ENCODE measurements at places on chromosomes 6 and 20.

GRCh38 chr6:44456070-44456965 lies 68.8 kb downstream of the CDC5L start:
- H3K36me3 ChIP-seq: no peaks in the 10 kb centered on the region
- H3K27me3 ChIP-seq: no peaks in the 10 kb centered on the region
- peak overlapping the region; percentile 18 for H3K27ac ChIP-seq
- H3K4me3 ChIP-seq: no peak overlapping the region
- peak; percentile 58 for DNase-seq

DNA sequence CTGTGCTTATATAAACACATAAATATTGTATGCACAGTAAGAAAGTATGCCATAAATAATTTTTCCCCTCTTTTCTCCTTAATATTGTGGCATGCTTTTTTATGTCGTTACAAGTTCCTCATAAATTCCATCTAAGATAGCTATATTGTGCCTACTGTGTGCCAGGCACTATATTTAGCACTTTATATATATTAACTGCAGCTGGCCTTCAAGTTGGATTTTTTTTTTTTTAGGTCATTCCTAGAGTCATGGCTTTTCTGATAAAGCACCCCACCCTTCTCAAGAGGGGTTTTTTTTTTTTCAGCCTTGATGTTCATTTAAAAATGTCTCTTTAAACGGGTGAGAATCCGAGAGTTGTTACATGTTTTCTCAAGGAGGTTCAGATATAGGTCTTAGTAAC lies 42.8 kb upstream of the RNF8 start:
- no peaks in the 10 kb centered on the region for H3K27me3 ChIP-seq
- H3K4me3 ChIP-seq: no peak overlapping the region
- H3K4me1 ChIP-seq: no peaks in the 10 kb centered on the region
- no peak for DNase-seq
- peaks cover 28% of the 10 kb centered on the region for H3K36me3 ChIP-seq
- no peak overlapping the region for H3K27ac ChIP-seq

- no peaks in the 10 kb centered on the region for H3K27me3 ChIP-seq
- no peak overlapping the region for H3K27ac ChIP-seq
- no peak overlapping the region for H3K4me3 ChIP-seq
- no peak for DNase-seq
Observed at GRCh38 chr20:36587388-36588070, 14.1 kb downstream of the TGIF2 start.

- H3K27ac ChIP-seq: no peak overlapping the region
- no peaks in the 10 kb centered on the region for H3K4me1 ChIP-seq
- H3K27me3 ChIP-seq: no peaks in the 10 kb centered on the region
- no peak overlapping the region for H3K4me3 ChIP-seq
Observed at GRCh38 chr6:110170081-110170480, 9.4 kb downstream of the WASF1 start.

DNA sequence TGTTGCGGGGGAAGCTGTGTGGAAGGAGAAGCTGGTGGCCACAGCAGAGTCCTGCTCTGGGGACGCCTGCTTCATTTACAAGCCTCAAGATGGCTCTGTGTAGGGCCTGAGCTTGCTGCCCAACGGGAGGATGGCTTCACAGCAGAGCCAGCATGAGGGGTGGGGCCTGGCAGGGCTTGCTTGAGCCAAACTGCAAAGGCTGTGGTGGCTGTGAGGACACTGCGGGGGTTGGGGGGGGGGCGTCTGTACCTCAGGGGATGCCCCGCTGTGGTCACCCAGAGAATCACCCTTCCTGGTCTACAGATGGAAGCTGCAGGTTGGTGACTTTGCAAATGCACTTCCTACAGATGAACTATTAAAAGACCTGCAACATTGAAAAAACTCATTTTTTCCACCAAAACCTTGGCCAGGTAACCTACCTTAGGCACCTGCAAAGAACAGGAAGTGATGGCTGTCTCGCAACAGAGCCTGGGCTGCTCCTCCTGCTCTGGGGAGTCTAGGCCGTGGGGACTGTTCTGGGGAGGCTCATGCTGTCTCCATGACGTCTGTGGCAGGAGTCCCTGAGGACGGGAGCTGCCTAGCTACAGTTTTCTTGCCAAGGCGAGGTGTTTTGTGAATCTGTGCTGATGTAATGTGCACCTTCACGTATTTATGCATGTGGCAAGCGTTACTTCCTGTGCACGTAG lies 7.3 kb downstream of the NPBWR2 start:
- H3K4me1 ChIP-seq: peaks cover 21% of the 10 kb centered on the region
- no peak for DNase-seq
- H3K27ac ChIP-seq: no peak overlapping the region
- peaks cover 10% of the 10 kb centered on the region for H3K36me3 ChIP-seq

- H3K27ac ChIP-seq: no peak overlapping the region
- no peak overlapping the region for H3K4me3 ChIP-seq
- H3K4me1 ChIP-seq: no peaks in the 10 kb centered on the region
- H3K27me3 ChIP-seq: no peaks in the 10 kb centered on the region
- no peak for DNase-seq
- peaks cover 16% of the 10 kb centered on the region for H3K36me3 ChIP-seq
Observed at GRCh38 chr6:108993876-108994275, 100.8 kb downstream of the SESN1 start.

DNA sequence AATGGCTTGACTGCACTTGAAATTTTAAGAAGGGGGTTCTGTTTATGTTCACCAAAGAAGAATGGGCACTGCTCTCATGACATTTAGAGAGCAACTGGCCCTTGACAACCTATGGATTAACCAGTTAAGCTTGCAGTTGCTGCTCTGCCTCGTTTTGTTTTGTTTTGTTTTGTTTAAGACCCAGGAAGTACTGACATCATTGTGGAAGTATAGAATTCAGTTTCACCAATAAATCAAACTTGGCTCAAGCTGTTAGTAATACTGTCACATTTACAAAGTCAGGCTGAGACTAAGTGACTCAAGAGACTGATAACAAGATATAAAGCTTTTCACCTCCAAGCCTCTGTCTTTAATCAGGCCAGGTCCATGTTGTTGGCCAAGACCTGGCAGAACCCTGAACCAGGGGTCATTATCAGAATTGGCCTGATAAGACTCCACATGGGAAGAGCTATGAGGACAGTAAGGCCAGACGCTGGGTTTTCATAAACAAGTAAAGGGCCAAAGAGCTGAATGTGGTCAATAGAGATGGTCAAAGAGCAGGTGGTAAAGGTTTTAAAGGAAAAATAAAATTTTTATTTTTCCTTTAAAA lies 99.4 kb upstream of the VGLL2 start:
- H3K27ac ChIP-seq: no peak overlapping the region
- H3K4me3 ChIP-seq: no peak overlapping the region
- H3K4me1 ChIP-seq: peaks cover 6% of the 10 kb centered on the region
- no peaks in the 10 kb centered on the region for H3K36me3 ChIP-seq
- DNase-seq: peak; percentile 33

DNA sequence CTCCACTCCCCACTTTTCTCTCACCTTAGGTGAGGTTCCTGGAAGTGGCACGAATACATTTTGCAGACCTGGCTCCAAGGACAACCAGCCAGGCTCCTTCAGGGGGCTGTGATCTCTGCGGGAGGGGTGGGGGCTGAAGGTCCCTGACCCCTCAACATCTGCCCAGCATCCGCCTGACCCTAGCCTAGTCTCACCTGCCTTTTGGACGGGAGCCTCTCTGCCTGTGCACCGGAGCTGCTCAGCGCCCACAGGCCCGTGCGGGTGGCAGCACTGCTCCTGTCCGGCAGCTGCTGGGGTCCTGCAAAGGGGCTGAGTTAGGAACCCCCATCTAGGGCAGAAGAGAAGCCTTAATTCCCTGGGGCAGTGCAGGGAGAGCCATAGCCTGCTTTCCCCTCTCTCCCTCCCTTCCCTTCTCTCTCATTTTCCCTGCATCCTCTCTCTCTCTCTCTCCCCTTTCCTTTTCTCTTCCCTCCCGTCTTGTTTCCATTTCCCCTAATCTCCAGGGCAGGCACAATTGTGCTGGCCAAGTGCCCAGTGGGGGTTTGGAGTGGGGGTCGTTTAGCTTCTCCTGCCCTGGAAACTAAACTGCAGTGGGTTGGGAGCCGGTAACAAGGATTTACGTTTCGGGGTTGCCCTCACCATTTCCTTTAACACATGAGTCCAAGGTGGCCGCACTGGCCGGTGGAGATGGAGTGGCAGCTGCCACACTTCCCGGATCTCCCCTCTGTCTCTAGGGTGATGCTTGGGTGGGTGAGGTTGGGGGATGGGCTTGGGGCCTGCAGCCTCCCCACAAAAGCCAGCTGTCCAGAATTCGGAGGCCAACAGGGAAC lies 54.1 kb downstream of the CTCFL start:
- H3K4me1 ChIP-seq: peaks cover 39% of the 10 kb centered on the region
- no peaks in the 10 kb centered on the region for H3K36me3 ChIP-seq
- no peak overlapping the region for H3K4me3 ChIP-seq
- peaks cover 98% of the 10 kb centered on the region for H3K27me3 ChIP-seq
- H3K27ac ChIP-seq: no peak overlapping the region
- DNase-seq: no peak

DNA sequence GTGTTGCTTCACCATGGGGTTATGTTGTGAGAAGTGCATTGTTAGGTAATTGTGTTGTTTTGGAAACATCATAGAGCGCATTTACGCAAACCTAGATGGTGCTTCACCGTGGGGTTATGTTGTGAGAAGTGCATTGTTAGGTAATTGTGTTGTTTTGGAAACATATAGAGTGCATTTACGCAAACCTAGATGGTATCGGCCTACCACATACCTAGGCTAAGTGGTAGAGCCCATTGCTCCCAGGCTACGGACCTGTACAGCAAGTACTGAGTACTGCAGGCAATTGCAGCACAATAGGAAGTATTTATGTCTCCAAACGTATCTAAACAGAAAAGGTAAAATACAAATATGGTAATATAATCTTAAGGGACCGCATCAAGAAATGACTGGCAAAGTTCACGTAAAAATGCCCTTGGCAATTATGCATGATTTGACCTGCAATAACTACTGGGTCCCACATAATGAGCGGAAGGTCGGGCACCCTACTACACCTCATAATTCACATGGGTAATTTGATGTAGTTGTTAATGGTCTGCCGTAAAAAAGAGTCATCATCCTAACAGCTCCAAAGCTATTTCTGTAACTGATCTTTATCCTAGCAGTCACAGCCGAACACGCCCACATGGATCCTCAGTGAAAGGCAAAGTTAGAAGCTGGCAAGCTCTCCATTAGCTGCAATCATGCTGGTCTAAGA lies 76.0 kb downstream of the RSPH3 start:
- H3K36me3 ChIP-seq: no peaks in the 10 kb centered on the region
- no peak for DNase-seq
- H3K27me3 ChIP-seq: no peaks in the 10 kb centered on the region
- H3K4me1 ChIP-seq: no peaks in the 10 kb centered on the region

- H3K27ac ChIP-seq: no peak overlapping the region
- H3K27me3 ChIP-seq: peaks cover 30% of the 10 kb centered on the region
- no peaks in the 10 kb centered on the region for H3K36me3 ChIP-seq
Observed at GRCh38 chr6:150377211-150377781, 8.5 kb downstream of the IYD start.

DNA sequence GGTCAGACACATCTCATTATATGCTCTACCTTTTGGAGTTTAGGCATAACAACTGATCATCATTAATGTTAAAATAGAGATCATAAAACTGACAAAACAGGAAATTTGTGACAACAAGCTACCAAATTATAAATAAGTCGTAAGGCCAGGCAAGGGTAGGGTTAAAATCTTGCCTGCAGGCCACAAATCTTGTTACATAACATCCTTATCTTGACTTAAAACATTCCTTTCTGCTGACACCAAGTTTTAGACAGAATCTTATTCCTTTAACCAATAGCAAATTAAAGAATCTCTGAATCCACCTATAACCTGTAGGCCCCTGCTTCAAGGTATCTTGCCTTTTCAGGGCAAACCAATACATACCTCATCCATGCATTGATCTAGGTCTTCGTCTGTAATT lies 32.5 kb upstream of the NKAIN2 start:
- H3K36me3 ChIP-seq: no peaks in the 10 kb centered on the region
- no peaks in the 10 kb centered on the region for H3K27me3 ChIP-seq
- no peak for DNase-seq
- no peak overlapping the region for H3K27ac ChIP-seq
- H3K4me1 ChIP-seq: no peaks in the 10 kb centered on the region

GRCh38 chr6:1895721-1896120 lies 286.0 kb downstream of the FOXC1 start:
- no peak for DNase-seq
- H3K4me3 ChIP-seq: no peak overlapping the region
- peaks cover 2% of the 10 kb centered on the region for H3K4me1 ChIP-seq
- no peaks in the 10 kb centered on the region for H3K27me3 ChIP-seq

- no peaks in the 10 kb centered on the region for H3K4me1 ChIP-seq
- H3K27me3 ChIP-seq: peaks cover 23% of the 10 kb centered on the region
- no peak overlapping the region for H3K27ac ChIP-seq
Observed at GRCh38 chr6:44496665-44497369, 109.3 kb downstream of the CDC5L start.

DNA sequence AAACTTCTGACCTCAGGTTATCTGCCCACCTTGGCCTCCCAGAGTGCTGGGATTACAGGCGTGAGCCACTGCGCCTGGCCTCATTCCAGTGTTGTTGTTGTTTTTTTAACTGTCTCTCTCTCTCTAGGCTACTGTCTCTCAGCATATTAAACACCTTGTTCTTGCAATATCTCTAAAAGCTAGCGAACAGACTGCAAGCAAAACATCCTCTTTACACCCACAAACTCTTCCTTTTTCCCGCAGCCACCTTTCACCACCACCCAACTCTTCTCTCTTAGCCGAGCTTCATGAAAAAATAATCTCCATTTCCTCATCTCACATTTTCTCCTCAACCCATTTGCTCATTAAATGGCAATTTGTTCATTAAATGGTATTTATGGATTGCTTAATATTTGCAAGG lies 45.5 kb downstream of the SGK1 start:
- H3K27ac ChIP-seq: no peak overlapping the region
- no peaks in the 10 kb centered on the region for H3K36me3 ChIP-seq
- DNase-seq: no peak
- H3K4me1 ChIP-seq: peaks cover 4% of the 10 kb centered on the region
- no peaks in the 10 kb centered on the region for H3K27me3 ChIP-seq

- no peaks in the 10 kb centered on the region for H3K36me3 ChIP-seq
- no peaks in the 10 kb centered on the region for H3K27me3 ChIP-seq
- DNase-seq: no peak
- peaks cover 5% of the 10 kb centered on the region for H3K4me1 ChIP-seq
- no peak overlapping the region for H3K4me3 ChIP-seq
Observed at GRCh38 chr6:71287926-71288227, 734 bp upstream of the OGFRL1 start.

DNA sequence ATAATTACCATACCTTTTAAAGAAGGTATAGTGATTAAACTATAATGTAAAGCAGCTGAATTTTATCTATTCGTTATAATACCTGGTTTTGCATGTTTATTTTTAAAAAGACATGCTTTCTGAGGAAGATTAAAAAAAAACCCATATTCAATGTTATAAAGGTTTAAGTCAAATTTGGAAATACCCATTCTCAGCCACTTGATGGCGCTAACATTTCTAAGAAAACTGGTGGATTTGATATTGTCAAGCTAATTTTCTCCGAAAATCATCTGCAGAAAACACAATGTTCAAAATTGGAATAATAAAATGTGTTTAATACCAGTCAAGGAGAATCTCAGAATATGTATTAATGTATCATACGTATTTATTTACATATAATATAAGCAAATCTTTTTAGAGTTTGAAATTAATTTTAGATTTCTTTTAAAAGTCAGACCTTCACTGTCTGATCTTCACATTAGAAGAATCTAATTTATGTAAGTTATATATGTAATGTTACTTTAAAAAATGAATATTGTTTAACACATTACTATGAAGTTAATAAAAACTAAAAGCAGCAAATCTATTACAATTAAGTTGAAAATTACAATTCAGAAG lies 35.0 kb downstream of the SHPRH start:
- H3K27ac ChIP-seq: no peak overlapping the region
- DNase-seq: peak; percentile 58

GRCh38 chr6:118810420-118811027 lies 83.4 kb upstream of the ASF1A start:
- H3K4me3 ChIP-seq: no peak overlapping the region
- H3K36me3 ChIP-seq: peaks cover 17% of the 10 kb centered on the region
- no peak overlapping the region for H3K27ac ChIP-seq
- no peaks in the 10 kb centered on the region for H3K27me3 ChIP-seq
- H3K4me1 ChIP-seq: no peaks in the 10 kb centered on the region
